Karpas-422 (cell line): ENCODE measurements at places on chromosomes 5 and 9. TPM values are rescaled to one million over a fixed set of nuclear protein-coding genes. Genes with fewer than 3 reads are reported as not detected.

DNA sequence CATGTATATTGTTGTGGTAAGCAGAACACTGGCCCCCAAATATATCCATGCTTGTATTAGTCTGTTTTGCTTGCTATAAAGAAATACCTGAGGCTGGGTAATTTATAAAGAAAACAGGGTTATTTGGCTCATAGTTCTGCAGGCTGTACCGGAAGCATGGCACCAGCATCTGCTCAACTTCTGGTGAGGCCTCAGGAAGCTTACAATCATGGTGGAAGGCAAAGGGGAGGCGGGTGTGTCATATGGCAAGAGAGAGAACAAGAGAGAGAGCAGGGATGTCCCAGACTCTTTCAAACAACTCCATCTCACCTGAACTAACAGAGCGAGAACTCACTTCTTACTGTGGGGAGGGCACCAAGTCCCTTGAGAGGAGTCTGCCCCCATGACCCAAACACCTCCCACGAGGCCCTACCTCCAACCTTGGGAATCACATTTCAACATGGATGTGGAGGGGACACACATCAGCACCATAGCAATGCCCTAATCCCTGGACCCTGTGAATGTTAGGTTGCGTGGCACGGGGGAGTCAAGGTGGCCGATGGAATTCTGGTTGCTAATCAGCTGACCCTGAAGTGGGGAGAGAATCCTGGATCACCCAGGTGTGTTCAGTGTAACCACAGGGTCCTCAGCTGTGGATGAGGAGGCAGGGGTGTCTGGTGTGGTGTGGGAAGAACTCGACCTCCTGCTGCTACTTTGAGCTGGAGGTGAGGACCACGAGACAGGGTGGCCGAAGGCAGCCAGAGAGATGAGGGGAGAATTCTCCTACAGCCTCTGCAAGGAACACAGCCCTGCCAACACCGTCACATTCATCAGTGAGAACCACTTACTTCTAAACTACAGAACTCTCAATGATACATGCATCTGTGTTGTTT, 172.8 kb downstream of the AUH start:
- no peak for DNase-seq

DNA sequence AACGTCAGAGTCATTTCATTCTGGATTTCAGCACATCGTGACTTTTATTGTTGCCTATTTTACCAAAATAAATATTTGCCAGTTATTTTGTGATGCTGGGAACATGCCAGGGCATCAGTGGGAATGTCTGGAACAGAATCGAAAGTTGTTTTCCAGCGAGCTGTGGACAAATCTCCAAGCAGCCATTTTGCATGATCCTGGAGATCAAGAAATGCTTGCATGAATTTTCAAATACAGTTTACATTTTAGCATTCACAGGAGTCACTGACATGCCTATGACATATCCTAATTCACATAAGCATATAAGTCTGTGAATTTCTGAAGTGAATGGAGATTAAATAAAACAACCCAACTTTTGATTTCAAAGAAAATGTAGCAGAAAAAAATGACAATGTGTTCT, 119.4 kb downstream of the VCAN start:
- DNase-seq = no peak

GRCh38 chr5:43693411-43693810, 90.4 kb downstream of the NNT start:
- no peak for DNase-seq

DNA sequence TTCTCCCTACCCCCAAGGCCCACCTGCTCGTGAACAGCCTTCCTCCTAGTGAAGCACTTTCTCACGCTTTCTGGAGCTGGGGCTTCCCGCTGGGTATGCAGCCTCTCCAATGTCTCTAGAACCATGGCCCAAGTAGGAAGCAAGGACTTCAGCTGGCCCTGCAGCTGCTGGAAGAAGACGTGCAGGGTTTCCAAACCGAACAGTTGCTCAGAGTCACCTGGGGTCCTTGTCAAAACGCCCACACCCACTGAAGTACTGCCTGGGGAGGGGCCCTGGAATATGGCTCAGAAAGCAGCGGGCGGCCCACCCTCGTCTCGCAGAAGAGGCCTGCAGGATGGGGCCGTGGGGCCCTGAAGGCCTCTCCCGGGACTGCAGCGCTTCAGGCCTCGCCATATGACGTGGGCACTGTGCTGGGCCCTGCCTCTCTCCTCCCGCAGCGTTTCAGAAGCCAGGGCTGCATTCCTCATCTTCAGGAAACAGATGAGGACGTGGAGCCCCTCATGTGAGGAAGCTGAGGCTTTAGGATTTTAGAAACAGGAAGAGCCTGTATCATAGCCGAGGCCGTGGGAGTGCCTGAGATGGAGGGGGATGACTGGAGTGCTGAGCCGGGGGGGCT, 116.0 kb upstream of the LMX1B start:
- no peak for DNase-seq

GRCh38 chr5:156386976-156387375, 60.0 kb downstream of the SGCD start:
- no peak for DNase-seq

DNA sequence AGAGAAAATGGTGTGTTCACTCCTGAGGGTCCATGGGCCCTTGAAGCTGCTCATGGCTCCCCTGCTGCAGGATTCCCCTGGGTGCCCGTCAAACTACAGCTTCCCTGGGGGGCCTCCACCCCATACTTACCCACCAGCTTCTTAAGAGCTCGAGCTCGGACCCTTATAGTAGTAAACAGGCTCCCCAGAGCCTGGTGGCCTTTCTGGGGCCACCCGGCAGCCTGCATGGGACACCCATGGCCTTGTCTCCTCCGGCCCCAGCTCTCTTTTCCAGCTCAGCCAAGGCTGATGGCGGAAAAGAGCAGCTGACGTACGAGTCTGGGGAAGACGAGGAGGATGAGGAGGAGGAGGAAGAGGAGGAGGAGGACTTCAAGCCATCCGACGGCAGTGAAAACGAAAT, 4.2 kb upstream of the CEL start:
- DNase-seq = no peak

DNA sequence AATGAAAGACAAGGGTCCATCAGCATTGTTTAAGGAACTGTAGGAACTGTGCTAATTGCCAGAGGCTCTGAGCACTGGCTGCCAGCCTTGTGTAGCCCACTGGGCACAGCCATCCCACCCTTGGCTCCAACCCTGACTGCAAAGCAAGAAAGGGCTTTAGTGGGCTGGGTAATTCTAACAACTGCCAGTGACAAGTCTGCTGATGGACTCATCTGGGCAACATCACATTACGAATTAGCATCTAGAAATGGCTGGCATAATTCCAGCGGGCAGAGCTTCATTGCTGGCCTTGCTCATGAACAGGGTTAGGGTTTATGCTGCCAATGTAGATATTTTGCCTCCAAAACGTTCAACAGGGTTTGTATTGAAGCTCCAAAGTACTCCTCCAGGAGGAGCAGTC, 326.9 kb downstream of the ARHGEF28 start:
- no peak for DNase-seq

- no peak for DNase-seq
Observed at GRCh38 chr5:174402222-174402812, 322.1 kb upstream of the MSX2 start.

DNA sequence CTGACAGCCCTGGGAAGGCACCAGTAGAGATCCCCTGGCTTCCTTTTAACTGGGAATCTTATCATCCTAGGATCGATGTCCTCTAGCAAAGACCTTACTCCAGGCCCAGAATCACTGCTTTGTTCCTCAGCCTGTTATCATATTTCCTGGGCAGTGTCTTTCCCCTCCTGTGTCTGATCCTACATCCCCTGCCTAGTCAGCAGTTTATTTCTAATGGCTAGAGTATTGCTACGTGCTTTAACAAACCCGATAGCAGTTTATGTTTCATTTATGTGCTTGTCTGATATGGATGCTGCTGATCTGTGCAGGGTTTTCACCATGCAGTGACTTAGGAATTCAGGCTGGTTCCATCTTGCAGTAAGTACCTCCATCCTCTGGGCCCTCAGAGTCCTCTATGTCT, 20.9 kb upstream of the BARX1 start:
- DNase-seq = no peak

The OR13C5 gene
- not detected in 2 replicates for total RNA-seq

The LHX2 gene
- not detected in 2 replicates for total RNA-seq

The SPINK7 gene
- not detected in 2 replicates for total RNA-seq

The MARCHF11 gene
- not detected in 2 replicates for total RNA-seq
